Memory B cell (primary cell): ENCODE measurements at places on chromosomes 1 and 21.
A peak's percentile ranks its signal among the peaks of the same experiment; 100 is the strongest.

DNA sequence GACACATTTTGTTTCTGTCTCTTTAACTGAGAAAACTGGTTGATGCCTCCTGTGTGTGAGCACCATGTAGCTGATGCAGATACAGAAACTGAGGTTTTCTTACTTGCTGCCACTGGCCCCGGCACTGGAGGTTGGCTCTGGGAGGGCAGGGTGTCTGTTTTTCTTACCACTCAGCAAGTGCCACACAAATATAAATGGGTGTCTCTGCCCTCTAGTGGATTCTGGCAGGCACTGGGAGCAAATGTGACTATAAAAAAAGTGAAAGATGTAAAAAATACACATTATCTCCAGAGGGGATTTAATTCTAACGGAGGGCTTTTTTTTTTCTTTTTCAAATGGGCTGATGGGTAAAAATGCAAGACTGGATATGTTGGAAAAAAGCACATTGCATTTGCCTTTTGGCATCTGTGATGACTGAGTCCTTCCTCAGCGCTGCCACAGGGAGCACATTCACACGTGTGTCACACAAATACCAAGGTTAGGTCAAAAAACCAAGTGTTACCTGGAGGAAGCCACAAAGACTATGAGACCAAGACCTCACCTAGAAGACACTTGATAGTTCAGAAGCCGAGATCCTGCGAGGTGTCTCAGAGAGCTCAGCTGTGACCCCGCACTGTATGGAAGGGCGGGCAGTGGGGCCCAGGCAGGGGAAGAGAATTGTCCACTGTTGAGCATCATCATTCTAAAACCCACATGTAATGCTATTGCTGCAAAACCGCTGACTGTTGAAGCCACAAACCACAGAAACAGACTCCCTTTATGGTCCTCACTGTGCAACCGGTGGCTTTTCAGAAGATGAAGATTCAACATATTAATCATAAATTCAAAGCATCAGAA lies 18.9 kb downstream of the PGBD2 start:
- peak; percentile 44 for DNase-seq

- no peak for DNase-seq
Observed at GRCh38 chr21:32328595-32328994, 29.9 kb downstream of the MRAP start.

DNA sequence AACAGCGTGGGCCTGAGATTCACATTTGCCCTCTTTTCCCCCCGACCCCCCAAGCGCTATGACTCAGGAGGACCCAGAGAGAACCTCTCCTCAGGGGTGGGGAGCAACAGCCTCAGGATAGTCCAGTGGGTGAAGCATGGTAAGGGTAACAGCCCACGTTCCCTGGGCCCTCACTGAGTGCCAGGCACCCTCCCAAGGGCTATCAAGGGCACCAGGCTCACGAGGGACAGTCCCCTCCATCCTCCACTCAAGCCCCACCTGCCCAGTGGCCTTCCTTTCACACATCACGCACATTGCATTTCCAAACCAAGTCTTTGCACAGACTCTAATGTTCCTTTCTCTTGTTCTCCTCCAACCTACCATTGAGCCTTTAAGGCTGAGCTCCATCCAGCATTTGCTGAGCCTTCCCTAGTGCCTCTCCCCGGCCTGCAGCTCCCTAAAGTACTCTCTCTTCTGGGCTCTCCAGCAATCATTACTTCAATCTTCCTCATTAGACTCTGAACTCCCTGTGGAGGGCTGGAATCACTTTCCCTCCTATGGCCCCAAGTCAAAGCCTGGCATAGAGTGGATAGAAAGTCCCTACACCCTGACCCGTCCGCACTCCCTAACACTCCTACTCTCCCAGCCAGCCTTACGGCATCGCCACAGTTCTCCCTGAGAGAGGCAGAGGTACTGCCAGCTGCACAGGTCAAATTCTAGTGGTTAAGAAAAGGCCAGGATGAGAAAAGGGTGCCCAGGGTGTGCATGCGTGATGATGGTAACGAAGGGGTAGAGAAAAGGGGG lies 1.0 kb downstream of the AKR7A2 start:
- no peak for DNase-seq

GRCh38 chr21:42513985-42514882 lies 582 bp downstream of the SLC37A1 start:
- peak; percentile 79 for DNase-seq

- peak; percentile 73 for DNase-seq
Observed at GRCh38 chr1:210407207-210407886, 78.6 kb downstream of the HHAT start.
